Esophagus squamous epithelium (tissue), 5 donors: ENCODE measurements at places on chromosomes 7 and 10.

GRCh38 chr10:48695636-48696534 lies 11.2 kb downstream of the WDFY4 start:
- DNase-seq = no peak

DNA sequence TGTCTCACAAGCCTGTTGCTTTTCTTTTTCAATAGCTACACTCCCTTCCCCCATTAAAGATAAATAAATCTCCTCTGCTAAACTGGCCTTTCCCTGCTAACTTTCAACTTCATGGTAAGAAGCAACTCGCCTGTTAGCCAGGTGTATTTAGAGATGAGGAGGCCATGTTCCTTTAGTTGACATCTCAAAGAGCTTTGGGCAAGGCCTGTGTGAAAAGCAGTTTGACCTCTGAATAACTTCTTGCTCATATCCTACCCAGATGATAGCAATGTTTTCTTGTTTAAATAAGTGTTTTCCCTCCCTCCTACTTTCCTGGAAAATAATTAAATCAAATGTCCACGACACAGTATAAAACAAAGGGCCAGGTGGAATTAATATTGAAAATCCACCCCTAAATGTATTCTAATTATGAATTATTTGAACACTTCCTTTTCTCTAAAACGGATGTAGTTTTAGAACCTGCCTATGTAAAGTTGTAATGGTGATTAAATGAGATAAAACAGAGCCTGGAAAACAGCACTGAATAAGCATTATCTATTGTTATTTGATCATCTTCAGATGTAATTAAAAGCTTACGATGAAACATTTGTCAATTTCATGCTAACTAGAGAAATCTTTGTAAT lies 78.5 kb downstream of the HGF start:
- DNase-seq = no peak

DNA sequence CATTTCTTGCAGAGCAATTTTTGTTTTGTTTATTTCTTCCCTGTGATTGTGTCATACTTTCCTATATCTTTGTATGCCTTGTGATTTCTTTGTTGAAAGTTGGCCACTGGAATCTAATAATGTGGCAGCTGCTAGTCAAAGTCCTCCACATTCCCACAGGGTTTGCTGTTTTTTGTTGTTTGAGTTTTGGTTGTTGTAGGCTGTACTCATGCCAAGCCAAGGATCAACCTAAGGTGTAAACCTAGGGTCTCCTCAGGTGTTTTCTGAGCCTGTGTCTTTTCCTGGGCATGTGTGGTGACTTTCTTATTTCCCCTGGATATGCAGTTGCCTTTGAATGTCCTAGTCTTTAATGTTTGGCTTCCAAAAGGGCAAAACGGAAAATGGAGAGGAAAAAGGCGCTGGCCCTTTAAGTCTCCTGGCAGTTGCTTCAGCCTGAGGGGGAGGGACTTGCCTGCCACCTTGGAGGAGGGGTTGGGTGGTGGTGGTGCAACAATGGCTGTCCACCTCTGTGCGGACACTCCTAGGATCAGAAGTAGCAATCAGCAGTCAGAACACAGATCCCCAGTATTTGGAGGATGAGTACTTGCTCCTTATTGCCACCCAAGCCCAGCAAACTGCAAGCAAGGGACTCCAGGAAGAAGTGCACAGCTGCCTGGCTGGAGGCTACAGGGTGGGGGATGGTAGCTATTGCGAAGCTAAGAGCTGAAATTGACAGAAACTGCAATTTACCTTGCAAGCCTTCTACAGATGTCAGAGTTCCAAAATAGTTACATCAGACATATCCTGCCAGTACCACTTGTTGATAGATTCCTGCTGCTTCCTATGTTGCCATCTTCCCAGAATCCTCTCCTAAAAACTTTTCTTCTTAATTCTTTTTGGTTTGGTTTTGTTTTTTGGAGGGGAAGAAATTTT lies 5.6 kb upstream of the ZNF518A start:
- no peak for DNase-seq

GRCh38 chr7:40676221-40676620 lies 541.4 kb downstream of the SUGCT start:
- no peak for DNase-seq

DNA sequence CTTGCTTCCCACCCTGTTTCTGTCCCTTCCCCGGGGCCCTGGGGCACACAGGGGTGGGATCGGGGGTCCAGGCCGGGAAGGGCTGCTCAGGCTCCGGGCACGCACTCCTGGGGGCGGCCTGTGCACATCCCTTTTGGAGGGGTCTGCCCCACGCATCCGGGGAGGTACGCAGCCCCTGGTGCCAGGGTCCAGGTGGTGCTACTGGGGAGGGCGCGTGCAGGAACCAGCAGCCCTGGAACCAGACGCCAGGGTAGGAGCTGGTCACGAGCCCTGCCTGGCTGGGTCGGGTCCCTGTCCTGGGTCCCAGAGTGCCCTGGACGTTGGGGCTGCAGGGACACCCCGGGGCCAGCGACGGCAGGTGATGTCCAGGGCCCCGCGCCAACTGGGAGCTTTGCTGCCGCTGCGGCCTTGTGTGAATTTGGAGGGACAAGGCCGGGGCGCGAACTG lies 53.4 kb downstream of the GLRX3 start:
- no peak for DNase-seq

GRCh38 chr10:121662945-121663917 lies 65.0 kb upstream of the FGFR2 start:
- DNase-seq = no peak

GRCh38 chr10:121990015-121990677 lies 1.2 kb downstream of the TACC2 start:
- no peak for DNase-seq

GRCh38 chr10:86265236-86265894 lies 101.2 kb downstream of the GRID1 start:
- DNase-seq = no peak

GRCh38 chr7:30549931-30550493 lies 44.7 kb upstream of the GARS1 start:
- DNase-seq = no peak

DNA sequence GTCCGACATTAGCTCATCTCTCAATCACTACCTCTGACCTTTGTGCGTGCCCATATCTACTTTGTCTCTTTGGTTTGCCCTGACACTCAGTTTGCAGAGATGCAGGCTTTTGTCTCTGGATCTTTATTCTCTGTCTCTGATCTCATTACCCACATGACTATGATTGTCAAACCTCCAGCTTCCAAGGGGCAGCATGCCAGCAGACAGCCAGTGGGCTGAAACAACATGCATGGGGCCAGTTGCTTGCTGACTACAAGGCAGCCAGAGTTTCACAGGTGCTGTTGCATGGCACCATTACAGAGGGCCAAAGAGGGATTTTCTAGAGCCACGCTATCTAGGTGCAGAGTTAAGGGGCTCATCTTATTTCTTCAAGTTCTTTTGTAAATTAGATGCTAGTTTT lies 146.2 kb downstream of the SPAG6 start:
- DNase-seq = no peak

DNA sequence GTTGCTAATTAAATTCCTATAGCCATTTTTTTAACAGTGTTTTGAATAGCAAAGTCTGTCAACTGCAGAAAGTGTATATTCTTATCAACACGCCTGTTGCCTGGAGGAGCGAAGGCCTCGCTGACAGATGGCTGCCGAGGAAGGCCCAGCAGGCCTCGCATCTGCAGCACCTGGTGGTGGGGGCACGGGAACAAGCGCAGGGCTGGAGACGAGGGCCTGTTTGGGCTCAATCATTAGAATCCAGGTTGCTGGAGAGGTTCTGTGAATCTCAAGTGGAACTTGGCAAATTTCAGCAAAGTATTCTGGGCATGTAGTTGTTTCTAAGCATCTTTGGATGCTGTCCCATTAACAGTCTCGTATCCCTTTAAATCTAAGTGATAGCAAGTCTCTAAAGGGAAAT lies 66.1 kb upstream of the FAM204A start:
- DNase-seq = no peak

DNA sequence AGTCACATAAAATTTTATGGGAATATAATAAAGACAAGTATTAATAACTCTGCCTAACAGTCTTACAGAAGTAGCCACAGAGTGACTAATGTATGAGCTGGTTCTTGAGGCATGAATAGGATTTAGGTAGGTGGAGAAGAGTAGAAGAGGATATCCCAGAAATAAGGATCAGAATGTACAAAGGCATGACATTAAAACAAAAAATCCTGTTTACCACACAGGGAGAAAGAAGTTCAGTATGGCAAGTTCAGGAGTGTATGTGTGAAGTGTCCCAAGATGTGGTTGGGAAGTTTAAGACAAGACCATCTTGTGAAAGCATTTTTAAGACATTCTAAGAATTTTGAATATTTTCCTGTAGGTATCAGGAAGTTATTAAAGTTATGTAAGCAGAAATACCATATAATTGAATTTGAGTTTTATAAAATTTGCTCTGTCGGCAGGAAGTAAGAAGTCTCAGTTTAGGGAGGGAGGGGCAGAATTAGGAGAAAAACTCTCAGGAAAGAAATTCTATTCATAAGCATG lies 64.7 kb upstream of the CAV2 start:
- no peak for DNase-seq

GRCh38 chr10:60148266-60148840 lies 241.3 kb downstream of the ANK3 start:
- DNase-seq = no peak

DNA sequence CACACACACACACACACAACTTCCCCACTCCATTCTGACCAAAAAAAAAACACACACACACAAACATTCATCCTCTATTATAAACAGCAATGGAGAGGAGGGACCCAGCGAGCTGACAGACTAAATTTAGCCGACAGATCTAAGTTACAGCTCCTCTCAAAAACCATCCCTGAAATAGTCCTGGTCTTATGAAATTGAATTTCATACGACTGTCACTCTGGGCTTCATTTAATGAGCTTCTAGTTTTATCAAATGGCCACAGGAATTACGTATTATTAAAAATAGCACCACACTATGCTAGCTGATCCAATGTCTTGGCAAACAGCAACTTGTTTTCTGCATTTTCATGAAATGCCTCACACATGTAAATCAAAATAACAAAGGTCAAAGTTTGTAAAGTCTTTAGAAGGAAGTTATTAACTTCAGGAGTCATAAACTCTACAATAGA lies 131.3 kb upstream of the ASAH2 start:
- DNase-seq = no peak

GRCh38 chr10:130719448-130719752 lies 583.2 kb downstream of the GLRX3 start:
- no peak for DNase-seq

DNA sequence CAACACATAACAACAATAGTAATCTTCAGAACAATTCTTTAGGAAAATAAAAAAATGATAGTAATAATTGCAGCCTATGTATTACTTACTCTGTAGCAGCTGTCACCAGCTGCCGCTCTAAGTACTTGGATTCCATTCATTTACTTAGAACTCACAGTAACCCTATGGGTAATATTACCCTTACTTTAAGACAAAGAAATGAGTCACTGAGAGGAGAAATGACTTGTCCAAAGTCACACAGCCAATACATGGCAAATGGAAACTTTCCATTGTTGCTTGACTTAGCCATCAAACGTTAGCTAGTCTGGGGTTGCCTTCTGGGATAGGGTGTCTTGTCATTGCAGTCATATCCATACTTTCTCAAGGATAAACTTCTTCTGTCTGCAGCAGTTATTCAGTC lies 3.6 kb downstream of the CCNY start:
- DNase-seq = no peak

GRCh38 chr7:142301923-142302550 lies 44.2 kb upstream of the PRSS58 start:
- no peak for DNase-seq

GRCh38 chr10:88565072-88565471 lies 18.0 kb downstream of the RNLS start:
- no peak for DNase-seq

DNA sequence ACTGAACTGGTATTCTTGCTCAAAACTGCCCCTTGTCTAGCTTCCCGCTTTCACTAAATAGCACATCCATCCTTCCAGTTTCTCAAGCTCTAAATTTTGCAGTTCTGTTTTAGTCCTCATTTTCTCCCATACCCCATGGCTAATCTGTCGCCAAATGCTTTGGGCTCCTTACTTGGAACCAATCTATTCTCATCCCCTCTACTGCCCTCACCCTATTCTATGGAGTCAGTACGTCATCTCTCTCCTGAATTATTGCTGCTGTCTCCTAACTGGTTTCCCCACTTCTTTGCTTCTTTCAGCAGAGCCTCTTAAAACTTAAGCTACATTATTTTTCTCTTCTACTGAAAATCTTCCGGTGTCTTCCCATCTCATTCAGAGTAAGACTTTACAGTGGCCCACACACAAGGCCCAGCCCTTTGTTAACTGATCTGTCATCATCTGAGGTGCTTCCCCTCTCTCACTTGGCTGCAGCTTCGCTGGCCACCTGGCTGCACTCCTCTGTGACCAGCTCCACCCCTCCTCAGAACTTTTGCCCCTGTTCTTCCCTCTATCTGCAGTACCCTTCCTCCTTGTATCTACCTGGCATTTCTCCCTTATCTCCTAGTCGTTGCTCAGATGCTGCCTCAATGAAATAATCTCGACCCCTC lies 9.9 kb downstream of the STARD3NL start:
- DNase-seq = no peak

DNA sequence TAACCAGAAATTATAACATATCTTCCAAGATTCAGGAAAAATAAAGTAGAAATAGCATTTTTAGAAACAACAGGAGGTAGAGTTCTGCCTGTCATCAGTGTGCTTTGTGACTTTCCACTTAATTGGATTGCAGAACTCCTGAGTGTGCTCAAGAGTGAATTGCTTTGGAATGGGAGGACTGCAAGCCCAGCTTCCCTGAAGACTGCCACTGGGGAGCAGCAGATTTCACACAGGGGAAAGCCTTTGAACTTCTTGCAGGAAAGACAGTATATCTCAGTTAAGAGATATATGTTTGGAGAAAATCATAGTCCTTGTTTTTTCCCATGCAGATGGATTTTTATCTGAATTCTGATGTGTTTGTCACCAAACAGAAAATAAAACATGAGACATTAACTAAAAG lies 124.5 kb downstream of the TMEM168 start:
- DNase-seq = no peak

DNA sequence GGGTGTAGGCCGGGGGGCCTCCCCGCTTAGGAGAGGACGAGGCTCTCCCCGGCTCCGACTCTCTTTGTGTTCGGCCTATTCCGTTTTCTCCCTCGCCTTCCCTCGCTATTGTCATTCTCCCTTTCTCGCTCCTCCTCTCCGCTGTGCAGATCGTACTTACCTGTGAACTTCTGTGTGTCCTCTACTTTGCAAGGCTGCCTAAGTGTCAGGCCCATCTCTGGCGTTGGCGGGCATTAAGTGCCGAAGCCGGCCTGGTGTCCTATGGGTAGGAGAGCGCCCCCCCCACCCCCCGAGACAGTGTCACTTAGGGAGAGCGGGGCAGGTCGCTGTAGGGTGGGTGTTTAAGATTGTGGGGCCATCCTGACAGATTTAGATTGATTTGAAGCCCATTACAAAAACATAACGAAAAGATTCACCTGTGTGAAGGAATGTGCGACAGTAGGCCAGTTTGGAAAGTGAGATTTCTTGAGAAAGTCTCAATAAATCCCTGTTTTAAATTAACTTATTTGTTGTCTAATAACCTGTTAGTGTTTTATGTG lies 579 bp downstream of the RBM33 start:
- no peak for DNase-seq

- DNase-seq = no peak
Measured at GRCh38 chr7:38838725-38839385, 70.1 kb downstream of the VPS41 start.
